Progenitor cell of endocrine pancreas (in vitro differentiated cells): ENCODE measurements at places on chromosomes 1 and 21. TPM values are rescaled to one million over a fixed set of nuclear protein-coding genes. Genes with fewer than 3 reads are reported as not detected.

SHISAL2A gene
- total RNA-seq: 0.29 and 0.38 TPM in 2 replicates

PRELP gene
- 0.04 and 0.14 TPM in 2 replicates for total RNA-seq

FLG2 gene
- not detected in 2 replicates for total RNA-seq

BROX gene
- total RNA-seq: 27.5 and 28.0 TPM in 2 replicates

TBX19 gene
- total RNA-seq: 2.0 and 2.3 TPM in 2 replicates

C4BPA gene
- total RNA-seq: not detected in 2 replicates

CELA2B gene
- not detected in 2 replicates for total RNA-seq

RPS8 gene
- 1,808 and 1,842 TPM in 2 replicates for total RNA-seq

FAM163A gene
- total RNA-seq: 1.1 and 1.5 TPM in 2 replicates

- no peaks in the 10 kb centered on the region for H3K27me3 ChIP-seq
- no peak overlapping the region for H3K4me3 ChIP-seq
- no peaks in the 10 kb centered on the region for H3K4me1 ChIP-seq
- H3K36me3 ChIP-seq: peaks cover 5% of the 10 kb centered on the region
- H3K27ac ChIP-seq: no peak overlapping the region
- DNase-seq: no peak
Measured at GRCh38 chr1:162360237-162360873, 16.3 kb downstream of the SPATA46 start.

GRCh38 chr1:232292239-232292638 is 337.7 kb downstream of the SIPA1L2 start:
- no peaks in the 10 kb centered on the region for H3K4me1 ChIP-seq
- no peak overlapping the region for H3K27ac ChIP-seq
- H3K4me3 ChIP-seq: no peak overlapping the region
- H3K36me3 ChIP-seq: no peaks in the 10 kb centered on the region

GRCh38 chr1:231541842-231542241 is 13.4 kb downstream of the TSNAX start:
- H3K27me3 ChIP-seq: no peaks in the 10 kb centered on the region
- H3K4me1 ChIP-seq: no peaks in the 10 kb centered on the region
- no peak for DNase-seq
- no peak overlapping the region for H3K4me3 ChIP-seq

DNA sequence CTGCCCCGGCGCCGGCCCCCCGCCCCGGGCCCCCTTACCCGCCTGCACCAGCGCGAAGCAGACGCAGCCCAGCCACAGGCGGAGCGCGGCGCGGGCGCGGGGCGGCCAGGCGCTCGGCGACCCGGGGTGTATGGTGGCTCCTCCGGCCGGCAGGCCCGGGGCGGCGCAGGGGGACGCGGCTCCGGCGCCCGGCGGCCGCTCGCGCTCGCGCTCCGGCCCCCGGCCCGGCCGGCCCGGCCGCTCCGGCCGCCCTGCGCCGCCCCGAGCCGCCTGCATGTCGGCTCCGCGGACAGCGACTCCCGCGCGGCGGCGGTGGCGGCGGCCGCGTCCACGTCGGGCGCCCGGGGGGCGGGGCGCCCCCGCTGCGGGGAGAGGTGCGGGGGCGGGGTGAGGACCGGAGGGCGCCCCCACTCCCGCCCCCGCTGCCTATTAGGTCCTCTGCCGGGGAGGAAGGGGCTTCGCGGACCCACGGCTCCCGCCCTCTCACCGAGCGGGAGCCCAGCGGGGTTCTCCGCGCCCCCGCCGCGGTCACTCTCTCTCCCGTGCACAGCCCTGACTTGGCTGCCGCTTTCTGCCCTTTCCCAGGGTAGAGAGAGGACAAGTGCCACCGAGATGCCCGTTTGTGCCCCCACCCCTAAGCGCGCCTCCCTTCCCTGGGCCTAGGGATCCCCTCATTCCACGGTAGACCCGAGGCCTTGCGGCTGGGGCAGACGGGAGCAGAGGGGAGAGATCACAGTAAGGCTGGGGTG is at the start of gene FNDC5:
FNDC5 (minus strand) TSS at position 298 of the 749 bp plus-strand sequence.
- peaks cover 3% of the 10 kb centered on the region for H3K36me3 ChIP-seq
- H3K4me1 ChIP-seq: peaks cover 12% of the 10 kb centered on the region
- peaks cover 56% of the 10 kb centered on the region for H3K27me3 ChIP-seq
- DNase-seq: peak; percentile 52
- H3K27ac ChIP-seq: no peak within 1 kb of the TSS

DNA sequence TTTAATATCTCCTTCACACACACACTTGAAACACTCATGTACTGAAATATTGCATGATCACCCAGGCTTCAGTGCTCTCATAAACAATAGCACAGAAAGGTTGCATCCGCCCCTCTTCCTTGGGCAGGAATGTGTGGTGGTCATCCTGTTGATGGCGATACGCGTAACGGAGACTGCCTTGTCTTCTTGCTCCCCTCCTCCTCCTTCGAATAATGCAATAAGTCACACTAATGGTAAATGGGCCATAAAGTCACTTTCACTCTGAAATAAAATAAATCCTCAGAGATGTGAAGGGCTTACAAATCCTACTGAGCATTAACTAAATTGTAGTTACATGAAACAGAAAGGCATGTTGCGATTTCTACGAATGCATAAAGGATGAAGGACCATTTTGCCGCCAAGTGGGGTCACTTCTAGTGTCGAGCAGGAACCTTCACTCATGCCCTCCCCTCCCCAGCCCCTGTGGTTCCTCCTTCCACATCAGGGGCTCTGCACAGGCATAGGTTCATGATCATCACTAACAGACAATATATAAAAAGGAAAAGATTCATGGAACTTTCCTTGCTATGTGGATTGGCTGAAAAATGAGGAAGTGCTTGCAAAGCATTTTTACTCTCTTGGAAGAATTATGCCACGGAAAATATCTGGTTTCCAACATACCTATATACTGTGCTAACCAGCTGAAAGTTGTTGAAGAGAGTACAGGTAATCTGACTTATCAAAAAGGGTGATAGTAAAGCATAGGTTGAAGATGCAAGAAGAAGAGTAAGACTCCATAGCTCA is 1.2 kb upstream of the PGBD5 start:
- H3K4me1 ChIP-seq: peaks cover 15% of the 10 kb centered on the region
- H3K36me3 ChIP-seq: no peaks in the 10 kb centered on the region
- peaks cover 57% of the 10 kb centered on the region for H3K27me3 ChIP-seq
- H3K4me3 ChIP-seq: peak overlapping the region; percentile 70
- DNase-seq: no peak

GRCh38 chr1:32719681-32720275 is 17.2 kb upstream of the SYNC start:
- peaks cover 12% of the 10 kb centered on the region for H3K4me1 ChIP-seq
- no peak overlapping the region for H3K4me3 ChIP-seq
- H3K36me3 ChIP-seq: no peaks in the 10 kb centered on the region
- no peak for DNase-seq
- no peaks in the 10 kb centered on the region for H3K27me3 ChIP-seq

- no peaks in the 10 kb centered on the region for H3K36me3 ChIP-seq
- H3K27me3 ChIP-seq: no peaks in the 10 kb centered on the region
- H3K4me1 ChIP-seq: no peaks in the 10 kb centered on the region
Measured at GRCh38 chr1:191882870-191883269, 275.4 kb upstream of the RGS18 start.

DNA sequence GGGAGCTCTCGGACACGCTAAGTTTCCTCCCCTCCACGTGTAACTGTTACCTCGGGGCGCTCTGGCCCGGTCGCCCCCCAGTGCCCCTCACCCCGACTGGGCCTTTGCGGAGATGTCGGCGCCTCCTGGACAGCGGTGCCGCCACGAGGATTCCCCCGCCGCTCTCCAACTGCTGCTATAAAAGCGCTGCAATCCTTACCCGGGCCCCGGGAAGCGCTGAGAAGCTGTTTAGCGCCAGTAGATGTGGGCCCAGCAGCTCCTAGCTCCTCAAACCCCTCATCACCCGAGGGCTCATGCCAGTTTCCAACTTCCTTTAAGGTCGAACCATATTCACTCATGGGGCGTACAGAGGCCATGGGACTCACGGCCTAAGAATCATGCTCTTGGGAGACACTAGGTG is 361 bp upstream of the LMX1A start:
- H3K27ac ChIP-seq: no peak overlapping the region
- peaks cover 21% of the 10 kb centered on the region for H3K4me1 ChIP-seq
- H3K36me3 ChIP-seq: no peaks in the 10 kb centered on the region

GRCh38 chr1:241736387-241736786 is 84.3 kb downstream of the WDR64 start:
- H3K4me1 ChIP-seq: no peaks in the 10 kb centered on the region
- peaks cover 69% of the 10 kb centered on the region for H3K27me3 ChIP-seq
- no peaks in the 10 kb centered on the region for H3K36me3 ChIP-seq
- DNase-seq: no peak
- no peak overlapping the region for H3K4me3 ChIP-seq

DNA sequence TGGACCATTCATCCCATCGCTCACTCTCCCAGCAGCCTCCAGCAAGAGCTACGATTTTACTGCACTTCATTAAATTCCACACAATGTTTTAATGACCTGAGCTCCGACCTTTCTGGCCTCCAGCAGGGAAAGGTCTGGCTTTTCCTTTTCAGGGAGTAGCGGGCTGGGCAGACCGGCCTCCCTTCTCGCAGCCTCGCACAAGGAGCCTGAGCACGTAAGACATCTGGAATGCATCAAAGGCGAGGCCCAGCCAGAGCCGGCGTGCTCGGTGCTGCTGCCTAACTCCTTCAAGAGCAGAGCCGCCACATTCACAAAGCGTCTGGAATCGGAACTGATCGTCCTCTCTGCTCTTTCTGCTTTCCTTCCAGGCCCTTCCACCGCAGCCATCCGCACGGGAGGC is 32.5 kb upstream of the FHAD1 start:
- H3K4me1 ChIP-seq: peaks cover 3% of the 10 kb centered on the region
- peak overlapping the region; percentile 37 for H3K27ac ChIP-seq
- no peaks in the 10 kb centered on the region for H3K27me3 ChIP-seq
- peaks cover 21% of the 10 kb centered on the region for H3K36me3 ChIP-seq

DNA sequence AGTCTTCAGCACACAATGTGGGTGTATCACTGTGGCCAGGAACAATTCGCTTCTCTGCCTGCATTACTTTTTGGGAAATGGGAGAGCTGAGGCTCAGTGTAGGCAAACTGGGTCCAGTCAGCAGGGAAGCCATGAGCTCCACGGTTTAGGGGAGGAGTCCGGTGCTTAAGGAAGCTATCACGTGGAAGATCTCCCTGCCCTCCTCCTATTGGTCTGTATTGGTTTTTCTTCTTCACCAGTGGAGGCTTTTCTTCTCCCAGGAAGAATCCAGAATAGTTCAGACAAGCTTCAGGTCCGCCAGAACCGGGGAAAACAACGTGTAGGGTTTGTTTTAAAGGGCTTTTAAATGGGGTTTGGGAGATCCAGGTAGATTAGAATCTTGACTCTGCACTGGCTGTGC is 156.2 kb upstream of the CAMK1G start:
- H3K4me1 ChIP-seq: peaks cover 35% of the 10 kb centered on the region
- no peaks in the 10 kb centered on the region for H3K27me3 ChIP-seq

- H3K27ac ChIP-seq: no peak overlapping the region
- no peaks in the 10 kb centered on the region for H3K36me3 ChIP-seq
- peaks cover 1% of the 10 kb centered on the region for H3K4me1 ChIP-seq
Measured at GRCh38 chr1:118147522-118147921, 37.5 kb downstream of the SPAG17 start.

GRCh38 chr1:14421977-14422609 is 176.4 kb upstream of the KAZN start:
- H3K36me3 ChIP-seq: no peaks in the 10 kb centered on the region
- H3K4me3 ChIP-seq: no peak overlapping the region
- DNase-seq: no peak
- H3K27me3 ChIP-seq: no peaks in the 10 kb centered on the region
